ENCODE measurements at places on chromosomes 7 and 10. TPM values are rescaled to one million over a fixed set of nuclear protein-coding genes. Genes with fewer than 3 reads are reported as not detected.

- no peaks in the 10 kb centered on the region for H3K27me3 ChIP-seq
- no peak overlapping the region for H3K4me3 ChIP-seq
- no peak for DNase-seq
- H3K27ac ChIP-seq, result no peak overlapping the region
- H3K36me3 ChIP-seq, result no peaks in the 10 kb centered on the region
These were observed 211.7 kb upstream of the GNAI1 start for GRCh38 chr7:79922894-79923293.

GRCh38 chr10:129909080-129909479 is 55.0 kb downstream of the EBF3 start:
- no peaks in the 10 kb centered on the region for H3K4me1 ChIP-seq
- DNase-seq, result no peak
- no peaks in the 10 kb centered on the region for H3K27me3 ChIP-seq

GRCh38 chr10:128855618-128856428 is 611.2 kb upstream of the MGMT start:
- H3K27me3 ChIP-seq, result no peaks in the 10 kb centered on the region
- peaks cover 13% of the 10 kb centered on the region for H3K4me1 ChIP-seq
- H3K27ac ChIP-seq, result peak overlapping the region; percentile 26
- H3K4me3 ChIP-seq, result no peak overlapping the region
- DNase-seq, result no peak
- no peaks in the 10 kb centered on the region for H3K36me3 ChIP-seq

The CYP3A5 gene
- 42.9 TPM for total RNA-seq

The PRF1 gene
- 4.7 TPM for total RNA-seq

The MUC3A gene
- total RNA-seq, result not detected

DNA sequence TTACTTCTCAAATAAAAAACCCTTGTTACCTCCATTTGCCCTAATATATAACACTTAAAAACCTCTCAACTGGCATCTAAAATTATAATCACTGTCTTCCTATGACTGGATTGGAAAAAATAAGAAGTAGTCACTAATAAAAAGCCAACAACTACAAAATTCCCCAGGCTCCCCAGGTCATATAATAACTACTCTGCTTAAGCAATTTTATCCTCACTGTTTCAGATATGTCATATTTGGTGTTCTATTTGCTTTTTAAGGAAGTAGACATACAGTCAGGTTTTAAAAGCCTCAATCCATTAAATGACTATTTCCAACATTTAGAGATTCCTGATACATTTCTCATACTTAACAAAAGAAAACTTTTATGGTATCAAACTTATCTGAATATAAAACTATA is 2.4 kb downstream of the H2AZ2 start:
- DNase-seq, result no peak
- no peaks in the 10 kb centered on the region for H3K27me3 ChIP-seq
- H3K36me3 ChIP-seq, result peaks cover 16% of the 10 kb centered on the region
- no peak overlapping the region for H3K4me3 ChIP-seq
- H3K4me1 ChIP-seq, result peaks cover 29% of the 10 kb centered on the region
- no peak overlapping the region for H3K27ac ChIP-seq

Data from tibial nerve (tissue), 4 donors.